ENCODE measurements at places on chromosomes 11 and 22.

DNA sequence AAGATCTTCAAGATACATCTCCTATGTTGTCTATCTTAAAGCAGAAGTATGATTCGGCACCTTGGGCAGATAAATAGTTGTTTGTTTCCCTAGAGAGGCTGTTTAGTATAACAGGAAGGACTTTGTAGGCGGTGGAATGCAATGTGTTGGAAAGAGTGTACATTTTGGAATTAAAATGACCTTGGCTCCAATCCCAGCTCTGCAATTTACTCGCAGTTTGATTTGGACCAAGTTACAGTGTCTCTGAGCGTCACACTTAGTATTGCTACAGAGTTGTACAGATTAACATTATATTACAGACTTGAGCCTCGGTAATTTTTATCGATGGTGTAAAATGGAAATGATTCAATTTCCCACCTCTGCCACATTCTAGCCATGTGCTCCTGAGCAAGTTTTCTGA lies 265.3 kb downstream of the OPCML start:
- no peak for DNase-seq

DNA sequence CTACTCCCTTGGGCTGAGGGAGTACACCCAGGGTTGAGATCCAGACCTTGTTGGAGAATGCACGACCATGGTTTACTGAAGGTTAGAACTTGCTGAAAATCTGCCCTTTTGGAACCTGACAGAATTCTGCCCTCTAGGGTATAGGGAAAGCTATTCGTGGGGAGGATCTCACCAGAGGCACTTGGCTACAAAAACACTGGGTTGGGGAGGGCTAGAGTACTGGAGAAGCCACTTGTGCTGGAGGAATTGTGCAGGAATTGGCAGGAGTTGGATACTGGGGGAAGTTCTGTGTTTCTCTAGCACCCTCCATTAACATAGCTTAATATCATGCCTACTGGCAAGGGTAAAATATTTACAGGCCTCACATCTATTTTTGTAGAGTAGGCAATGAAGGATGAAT lies 55.8 kb downstream of the PPME1 start:
- DNase-seq, result peak; percentile 16

DNA sequence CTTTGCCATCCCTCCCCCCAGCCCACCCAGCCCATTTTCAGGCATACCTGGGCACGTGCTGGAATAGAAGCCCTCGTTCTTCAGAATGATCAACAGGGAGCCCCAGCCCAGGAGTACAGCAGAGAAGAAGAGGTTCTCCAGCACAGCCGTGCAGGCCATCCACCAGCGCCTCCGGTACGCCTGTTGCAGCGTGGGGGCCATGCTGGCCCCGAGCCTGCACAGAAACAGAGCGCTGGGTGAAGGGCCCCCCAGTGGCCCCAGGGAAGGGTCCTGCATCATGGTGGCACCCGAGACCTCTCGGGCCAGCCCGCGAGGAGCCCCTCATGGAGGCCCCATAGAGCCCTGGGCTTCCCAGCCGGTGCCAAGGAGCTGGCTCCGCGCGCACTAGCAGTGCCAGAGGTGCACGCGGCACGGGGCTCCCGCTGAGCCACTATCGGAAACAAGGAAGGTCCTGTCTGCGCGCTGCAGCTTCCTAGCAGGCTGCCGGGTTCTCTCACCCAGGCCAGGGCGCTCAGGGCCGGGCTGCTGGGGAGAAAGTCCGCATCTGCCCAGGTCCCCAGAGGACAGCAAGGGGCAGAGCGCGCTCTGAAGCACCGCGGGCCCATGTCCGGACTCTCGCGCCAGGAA lies 1.5 kb downstream of the SLC43A1 start:
- peak; percentile 56 for DNase-seq

GRCh38 chr11:73366265-73366610 lies 10.0 kb upstream of the RELT start:
- DNase-seq, result no peak

DNA sequence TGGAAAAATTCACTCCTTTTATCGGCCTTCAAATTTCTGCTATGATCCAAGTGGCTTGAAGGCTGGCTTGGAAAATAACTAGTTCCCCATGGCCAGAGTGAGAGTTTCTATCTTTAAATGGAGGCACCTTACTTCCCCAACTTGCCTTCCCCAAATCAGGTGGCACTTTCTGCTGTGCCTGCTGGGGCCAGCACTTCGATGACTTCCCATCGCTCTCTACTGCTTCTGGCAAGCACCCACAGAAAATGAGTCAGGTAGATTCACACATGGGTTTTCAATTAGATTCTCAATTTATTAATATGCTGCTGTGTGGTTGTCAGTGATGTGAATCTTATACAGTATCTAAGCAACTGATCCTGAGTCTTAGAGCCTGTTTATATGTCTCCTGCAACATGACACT lies 398.8 kb upstream of the RAG2 start:
- DNase-seq, result no peak

DNA sequence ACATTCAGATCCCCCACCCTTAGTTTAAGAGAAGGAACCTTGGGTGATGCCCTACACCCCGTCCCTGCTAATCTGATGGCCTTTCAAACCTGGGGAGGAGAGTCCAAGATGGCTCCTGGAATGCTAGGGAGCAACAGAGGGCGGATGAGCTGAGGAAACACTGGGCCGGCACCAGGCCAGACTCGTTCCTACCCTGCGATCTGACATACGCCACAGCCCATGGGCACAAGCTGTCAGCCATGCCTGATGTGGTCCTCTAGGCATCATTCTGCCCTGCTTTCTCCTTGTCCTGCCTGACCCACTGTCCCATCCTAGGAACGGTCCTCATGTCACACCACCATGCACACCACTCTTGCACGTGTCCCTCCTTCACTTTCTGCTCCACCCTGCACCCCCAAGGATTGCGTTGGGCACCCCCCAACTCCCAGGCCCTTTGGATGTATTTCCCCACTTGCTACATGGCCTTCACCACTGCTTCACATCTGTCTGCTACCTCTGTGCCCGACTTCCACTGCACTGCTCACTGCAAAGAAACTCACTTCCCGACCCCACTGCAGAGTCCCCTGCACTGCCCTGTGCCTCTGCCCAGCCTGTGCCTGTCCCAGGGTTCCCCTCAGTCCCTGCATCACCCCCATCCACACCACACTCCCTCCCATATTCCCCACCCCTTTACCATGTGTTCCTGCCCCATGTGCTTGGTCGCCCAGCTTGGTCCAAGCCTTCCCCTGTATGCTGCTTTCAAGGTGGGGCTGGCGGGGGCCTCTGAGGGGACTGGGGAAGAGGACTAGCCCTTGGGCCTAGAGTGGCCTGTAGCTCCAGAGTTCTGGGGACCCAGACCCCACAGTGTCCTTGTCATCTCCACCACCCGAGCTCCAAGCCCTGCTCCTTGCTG lies 29.2 kb downstream of the USP35 start:
- DNase-seq, result no peak

GRCh38 chr11:117300283-117300663 lies 9.1 kb downstream of the BACE1-AS start:
- peak; percentile 51 for DNase-seq

DNA sequence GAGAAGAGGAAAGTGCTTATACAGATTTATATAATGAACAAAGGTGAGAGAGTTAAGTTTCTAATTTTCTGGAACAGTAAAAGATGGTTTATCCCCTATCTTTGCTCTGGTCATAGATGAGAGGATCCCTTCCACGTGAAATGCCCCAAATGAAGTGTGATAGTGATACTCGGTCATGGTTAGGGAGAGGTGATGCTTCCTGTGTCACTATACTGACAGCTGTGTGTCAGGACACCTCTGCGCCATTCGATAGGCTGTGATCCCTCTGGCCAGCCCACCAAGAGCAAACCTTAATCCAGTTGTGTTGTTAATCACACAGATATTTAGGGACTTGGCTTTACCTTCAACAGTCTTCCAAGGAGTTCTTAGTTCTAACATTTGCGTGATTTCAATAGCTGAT lies 57.7 kb downstream of the NCAM1 start:
- DNase-seq, result no peak
